ENCODE measurements at places on chromosomes 4 and X.

GRCh38 chr4:103075435-103075893 lies 1.1 kb downstream of the SLC9B2 start:
- DNase-seq, result no peak

- DNase-seq, result no peak
Measured at GRCh38 chrX:21996872-21997455, 35.2 kb upstream of the PHEX start.

DNA sequence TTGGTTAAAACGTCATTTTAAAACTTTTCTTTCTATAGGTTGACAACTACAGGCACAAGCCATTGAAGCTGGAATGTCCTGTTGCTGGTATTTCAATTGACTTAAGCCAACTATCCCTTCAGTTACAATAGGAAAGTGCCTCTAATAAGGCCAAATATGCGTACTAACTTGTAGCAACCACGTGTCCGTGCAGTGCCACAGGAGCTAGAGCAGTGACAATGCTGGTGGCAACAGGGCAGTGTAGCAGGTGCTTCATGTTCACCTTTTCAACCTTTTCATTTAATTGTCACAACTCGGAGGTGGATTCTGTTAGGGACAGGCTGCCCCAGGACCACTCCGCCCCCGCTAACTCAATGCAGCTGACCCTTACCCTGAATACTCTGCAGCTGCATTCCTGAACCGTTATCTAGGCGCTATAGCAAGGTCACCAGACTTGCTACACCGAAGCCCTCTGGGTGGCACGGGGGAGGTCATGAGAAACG lies 37.7 kb downstream of the ERVMER34-1 start:
- no peak for DNase-seq

DNA sequence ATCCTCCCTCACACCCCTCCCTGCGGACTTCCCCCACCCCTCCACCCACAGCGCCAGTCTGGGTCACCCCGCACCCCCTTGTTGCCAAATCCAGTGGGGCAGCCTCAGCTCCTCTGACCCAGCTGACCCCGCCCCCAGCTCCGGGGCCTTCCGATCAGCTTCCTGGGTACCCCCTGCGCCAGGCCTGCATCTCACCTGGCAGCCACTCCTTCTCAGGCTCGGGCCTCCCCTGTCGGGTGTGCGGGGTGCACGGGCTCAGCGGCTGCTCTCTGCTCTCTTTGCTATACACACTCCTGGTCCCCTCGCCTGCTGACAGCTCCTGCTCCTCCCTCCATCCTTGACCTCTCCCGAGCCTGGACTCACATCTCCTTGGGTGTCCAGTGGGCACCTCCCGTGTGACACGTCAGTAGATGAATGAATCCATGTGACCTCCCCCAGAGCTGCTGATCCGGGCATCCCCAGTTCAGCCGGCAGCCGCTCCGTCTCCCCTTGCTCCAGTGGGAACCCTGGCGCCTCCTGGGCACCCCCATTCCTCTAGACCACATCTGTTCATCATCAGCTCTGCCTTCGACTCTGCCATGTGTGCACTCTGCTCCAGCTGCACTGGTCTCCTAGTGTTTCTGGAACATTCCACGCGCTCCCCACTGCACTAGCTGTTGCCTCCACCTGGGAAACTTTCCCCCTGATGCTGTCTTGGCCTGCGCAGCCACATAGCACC lies 9.9 kb downstream of the CFAP99 start:
- no peak for DNase-seq

- no peak for DNase-seq
Measured at GRCh38 chr4:55337944-55338343, 8.1 kb upstream of the SRD5A3 start.

DNA sequence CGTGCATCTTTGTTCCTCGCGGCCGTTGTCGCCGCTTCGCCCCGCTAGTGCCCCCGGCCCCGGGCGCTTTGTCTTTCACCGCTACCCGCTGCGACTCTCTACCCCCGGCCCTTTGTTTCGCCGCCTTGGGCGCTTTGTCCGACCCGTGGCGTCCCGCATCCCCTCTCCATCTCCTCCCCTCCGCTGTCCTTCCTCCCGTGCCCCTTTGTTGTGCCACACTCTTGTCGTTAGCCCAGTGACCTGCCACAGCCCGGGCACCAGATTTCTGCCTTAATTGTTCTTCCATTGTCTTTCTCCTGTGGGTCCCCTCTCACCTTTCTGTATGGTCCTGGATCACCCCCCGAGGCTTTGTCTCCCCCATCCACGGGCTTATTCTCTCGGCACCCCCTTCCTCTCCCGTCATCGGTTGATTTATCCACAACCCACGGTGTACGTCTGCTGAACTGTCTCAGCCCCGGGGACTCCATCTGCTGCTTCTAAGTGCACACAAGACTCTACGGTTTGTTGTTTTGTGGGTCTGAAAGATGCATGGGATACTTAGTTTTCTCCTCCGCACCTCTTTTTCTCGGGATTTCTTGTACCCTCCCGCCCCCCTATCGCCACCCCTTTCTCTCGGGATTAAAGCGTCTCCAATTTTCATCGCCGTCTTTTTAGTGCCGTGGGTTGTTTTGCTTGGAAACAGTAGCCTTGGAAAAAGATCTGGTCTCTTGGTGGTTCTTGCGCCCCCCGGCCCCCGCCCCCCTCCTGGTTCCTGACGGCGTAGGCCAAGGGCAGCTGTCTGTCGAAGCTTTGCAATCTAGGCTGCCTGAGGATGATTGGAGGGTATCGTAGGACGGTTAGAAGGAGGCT lies 783 bp downstream of the RBPJ start:
- DNase-seq, result peak; percentile 23

DNA sequence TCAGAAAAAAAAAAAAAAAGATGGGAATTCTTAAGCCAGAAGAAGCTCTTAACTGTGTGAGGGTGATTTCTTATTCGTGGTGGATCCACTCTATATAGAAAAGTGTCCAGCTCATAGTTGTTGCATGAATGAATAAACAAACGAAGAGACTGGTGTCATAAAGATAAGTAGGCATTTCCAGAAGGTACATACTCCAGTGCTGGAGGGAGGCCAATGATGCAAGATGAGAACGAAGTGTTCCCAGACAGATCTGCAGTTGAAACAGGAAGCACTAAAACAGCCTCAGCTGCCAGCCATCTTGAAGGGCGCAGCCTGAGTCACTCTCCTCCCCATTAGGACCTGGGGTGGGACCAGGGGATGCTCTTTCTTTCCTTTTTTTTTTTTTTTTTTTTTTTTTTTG lies 47.4 kb upstream of the HOPX start:
- DNase-seq, result no peak

GRCh38 chr4:24226023-24226422 lies 336.2 kb upstream of the PPARGC1A start:
- no peak for DNase-seq

GRCh38 chr4:75630174-75630936 lies at the start of gene CDKL2:
CDKL2 (minus strand) TSS chr4:75630528; CDS start chr4:75625988, 4,540 bp downstream.
- peak; percentile 85 for DNase-seq

DNA sequence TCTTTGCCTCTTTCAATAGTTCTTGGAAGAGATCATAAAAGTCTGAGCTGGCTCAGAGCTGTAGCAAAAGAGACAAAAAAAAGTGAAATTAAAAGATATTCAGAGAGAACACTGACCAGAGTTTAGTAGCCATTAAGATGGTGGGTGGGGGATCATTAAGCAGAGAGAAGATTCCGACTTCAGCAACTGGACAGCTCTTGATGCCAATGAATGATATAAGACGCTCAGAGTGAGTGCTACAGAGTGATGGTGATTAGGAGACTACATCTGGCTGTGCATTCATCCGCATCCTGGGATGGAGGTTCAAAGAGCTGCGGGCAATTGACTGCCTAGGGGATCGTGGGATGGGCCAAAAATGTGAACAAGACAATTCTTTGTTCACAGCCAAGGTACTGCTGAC lies 178.5 kb downstream of the PACRGL start:
- DNase-seq, result no peak

GRCh38 chr4:71558248-71558647 lies 219.4 kb downstream of the SLC4A4 start:
- DNase-seq, result no peak

DNA sequence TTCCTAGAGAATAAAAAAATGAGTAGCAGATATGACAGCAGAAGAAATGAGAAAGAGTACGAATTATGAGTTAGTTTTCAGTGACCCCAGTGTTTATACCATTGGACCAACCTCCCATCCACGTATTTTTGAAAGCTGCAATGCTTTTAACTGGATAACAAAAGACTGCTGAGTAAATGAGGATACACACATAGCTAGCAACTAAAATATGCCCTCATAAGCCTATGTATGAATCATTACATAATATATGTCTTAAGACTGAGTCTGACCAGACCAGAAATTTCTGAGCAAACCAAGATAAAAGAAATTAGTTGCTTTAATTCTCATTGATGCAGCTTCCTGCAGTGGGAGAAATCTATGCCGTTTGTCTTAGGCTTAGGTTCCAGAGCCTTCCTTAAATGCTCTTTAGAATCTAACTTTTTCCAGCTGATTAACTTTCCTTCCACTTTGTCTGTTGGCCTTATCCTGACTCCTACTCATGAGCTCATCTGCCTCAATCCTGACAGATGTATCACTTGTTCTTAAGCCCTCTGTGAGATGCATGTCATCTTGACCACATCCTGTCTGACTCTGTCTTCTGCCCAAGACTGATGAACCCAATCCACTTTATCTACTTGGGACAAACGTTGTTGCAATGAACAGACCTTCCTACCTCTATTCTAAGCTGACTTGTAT lies 301.4 kb upstream of the AADAT start:
- no peak for DNase-seq

- no peak for DNase-seq
Measured at GRCh38 chr4:37872310-37872988, 18.4 kb upstream of the TBC1D1 start.

DNA sequence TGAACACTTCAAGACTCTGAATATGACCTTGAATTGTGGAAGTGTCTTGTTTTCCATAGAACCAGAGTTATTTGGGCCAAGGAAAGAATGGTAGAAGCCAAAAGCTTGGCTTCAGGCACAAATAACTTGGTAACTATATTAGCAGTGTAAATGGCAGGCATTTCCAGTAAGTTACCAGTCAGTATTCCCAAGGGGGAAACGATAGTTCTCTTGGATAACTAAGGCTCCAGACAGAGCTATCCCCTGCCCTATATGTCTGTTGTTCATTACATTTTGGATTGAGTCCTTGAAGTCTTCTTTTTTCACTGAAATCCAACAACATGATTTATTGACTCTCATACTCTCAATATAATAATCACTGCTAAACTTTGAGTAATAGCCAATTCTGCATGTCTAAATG lies 364.1 kb downstream of the MAGEB5 start:
- no peak for DNase-seq

DNA sequence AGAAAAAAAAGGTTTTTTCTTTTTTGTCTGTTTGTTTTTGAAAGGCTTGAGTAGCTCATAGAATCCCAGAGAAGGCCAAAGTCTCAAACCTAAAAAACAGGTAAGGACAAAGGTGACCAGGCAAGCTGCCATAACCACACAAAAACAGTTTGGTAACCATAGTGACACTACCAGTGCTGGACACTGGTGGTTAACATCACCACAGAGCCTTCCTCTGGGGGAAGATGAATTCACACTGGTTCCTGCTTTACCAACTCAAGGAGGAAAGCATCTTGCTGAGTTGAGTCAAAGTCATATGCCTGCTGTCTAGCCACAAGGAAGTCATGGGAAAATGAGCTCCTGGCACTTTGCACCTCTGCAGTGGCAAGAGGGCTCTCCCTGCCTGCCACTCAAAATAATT lies 32.5 kb downstream of the IDS start:
- DNase-seq, result no peak

DNA sequence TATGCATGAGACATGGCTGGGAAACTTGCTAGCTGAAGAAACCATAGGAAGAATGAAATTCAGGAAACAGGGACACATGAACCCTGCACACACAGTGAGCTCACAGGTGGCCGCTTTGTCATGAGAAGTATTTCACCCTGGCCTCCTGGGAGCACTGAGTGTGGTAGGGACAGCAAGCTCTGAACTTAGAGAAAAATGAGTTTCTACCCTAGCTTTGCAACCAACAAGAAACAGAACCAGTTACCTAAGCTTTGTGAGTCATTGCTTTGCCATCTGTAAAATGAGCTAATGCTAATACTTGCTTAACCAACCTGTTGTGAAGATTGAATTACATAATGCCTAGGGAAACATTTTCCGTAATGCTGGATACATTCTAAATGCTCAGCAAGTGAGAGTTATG lies 206.6 kb upstream of the HS3ST1 start:
- DNase-seq, result no peak

DNA sequence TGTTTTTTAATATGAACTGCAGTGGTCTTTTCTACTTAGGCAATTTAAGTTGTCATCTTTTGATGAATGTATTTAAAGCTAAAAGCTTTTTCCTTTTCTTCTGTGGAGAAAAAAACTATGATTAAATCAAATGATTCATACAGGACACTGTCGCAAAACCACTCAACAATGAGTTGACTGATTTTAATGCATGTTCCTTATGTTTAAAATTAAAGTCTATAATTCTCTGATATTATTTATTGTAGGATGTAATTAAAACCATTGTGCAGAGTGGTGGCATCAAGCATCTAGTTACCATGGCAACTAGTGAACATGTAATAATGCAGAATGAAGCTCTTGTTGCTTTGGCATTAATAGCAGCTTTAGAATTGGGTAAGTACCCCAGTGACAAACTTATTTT lies 172.5 kb downstream of the RAP1GDS1 start:
- no peak for DNase-seq

GRCh38 chrX:108304210-108304609 lies 134.0 kb downstream of the COL4A6 start:
- DNase-seq, result no peak

GRCh38 chr4:52106191-52106590 lies 55.1 kb downstream of the SPATA18 start:
- DNase-seq, result no peak

DNA sequence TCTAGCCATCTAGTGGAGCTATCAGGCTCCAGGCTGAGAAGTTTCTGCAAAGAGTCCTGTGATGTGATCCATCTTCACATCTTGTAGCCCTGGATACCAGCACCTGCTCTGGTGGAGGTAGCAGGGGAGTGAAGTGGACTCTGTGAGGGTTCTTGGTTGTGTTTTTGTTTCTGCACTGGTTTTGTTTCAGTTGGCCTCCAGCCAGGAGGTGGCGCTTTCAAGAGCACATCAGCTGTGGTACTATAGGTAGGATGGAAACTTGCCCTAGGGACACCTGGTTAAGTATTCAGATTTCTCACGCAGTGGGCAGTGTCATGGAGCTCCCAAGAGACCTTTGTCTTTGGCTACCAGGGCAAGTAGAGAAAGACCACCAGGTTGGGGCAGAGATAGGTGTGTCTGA lies 257.5 kb upstream of the SLC7A11 start:
- DNase-seq, result no peak

GRCh38 chr4:93605163-93605562 lies 223.4 kb upstream of the ATOH1 start:
- no peak for DNase-seq

DNA sequence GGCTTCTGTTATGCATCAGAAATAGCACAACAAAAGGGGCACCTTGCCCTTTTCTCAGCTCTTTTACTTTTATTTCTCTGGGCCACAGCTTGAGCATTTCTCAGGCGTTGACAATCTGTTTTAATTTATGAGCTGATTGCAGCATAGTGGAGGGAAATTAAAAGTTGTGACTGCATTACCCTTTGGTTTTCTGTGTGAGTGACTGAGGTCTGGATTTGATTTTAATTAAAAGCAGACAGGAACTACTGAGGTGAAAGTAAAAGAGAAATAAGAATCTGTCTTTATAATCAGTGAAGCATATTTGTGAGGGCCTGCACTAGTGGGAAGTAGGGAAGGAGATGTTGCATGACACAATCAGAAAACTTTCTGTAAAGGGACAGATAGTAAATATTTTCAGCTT lies 43.4 kb upstream of the GEMIN8 start:
- no peak for DNase-seq

- no peak for DNase-seq
Measured at GRCh38 chrX:142249721-142250120, 44.6 kb upstream of the MAGEC2 start.
